NCI-H2171 treated with DMSO at 0.1 percent for 48 hours (cell line): ENCODE measurements at places on chromosomes 12 and 14.

DNA sequence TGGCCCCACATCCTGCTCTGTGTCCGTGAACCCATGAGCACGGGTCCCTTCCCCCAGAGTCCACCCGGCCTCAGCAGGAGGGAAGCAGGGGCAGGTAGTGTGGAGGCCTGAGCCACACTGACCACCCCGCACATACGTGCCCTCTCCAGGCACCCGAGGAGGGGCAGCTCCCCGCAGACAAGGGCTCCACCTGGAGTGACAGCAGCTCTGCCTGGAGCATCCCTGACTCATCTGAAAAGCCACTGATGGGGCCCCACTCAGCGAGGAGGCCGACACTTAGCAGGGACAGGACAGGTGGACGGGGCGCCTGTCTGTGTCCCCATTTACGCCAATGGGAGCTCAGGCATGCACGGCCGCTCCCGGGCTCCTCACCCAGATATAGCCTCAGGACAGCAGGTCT, 237.6 kb upstream of the SFSWAP start:
- DNase-seq: no peak

GRCh38 chr14:66359500-66359899, 126.7 kb upstream of the CCDC196 start:
- peak; percentile 85 for DNase-seq

- DNase-seq: no peak
Observed at GRCh38 chr12:3671330-3672112, 81.4 kb downstream of the CRACR2A start.

- no peak for DNase-seq
Observed at GRCh38 chr12:129675947-129676346, 227.9 kb downstream of the TMEM132D start.

DNA sequence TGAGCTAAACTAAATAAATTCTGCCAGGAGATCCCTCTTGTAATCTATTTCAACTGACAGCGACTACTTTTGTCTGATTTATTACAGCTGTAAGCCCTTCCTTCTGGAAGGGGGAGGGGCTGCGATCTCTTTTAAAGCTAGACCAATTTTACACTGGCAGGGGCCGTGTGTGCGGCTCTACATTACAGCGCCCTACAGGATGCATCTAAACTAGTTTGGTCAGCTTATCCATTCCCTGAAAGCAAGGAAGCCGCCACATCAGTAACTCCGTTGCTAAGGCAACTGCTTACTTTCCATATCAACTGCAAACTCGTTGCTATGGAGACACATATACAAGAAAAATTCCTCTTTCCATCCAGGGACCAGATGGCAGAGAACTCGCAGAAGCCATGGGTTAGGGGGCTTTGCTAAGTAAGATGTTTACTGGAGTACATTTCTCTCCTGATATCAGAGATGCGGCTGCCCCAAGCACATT, 17.4 kb downstream of the FOXN3 start:
- peak; percentile 94 for DNase-seq

DNA sequence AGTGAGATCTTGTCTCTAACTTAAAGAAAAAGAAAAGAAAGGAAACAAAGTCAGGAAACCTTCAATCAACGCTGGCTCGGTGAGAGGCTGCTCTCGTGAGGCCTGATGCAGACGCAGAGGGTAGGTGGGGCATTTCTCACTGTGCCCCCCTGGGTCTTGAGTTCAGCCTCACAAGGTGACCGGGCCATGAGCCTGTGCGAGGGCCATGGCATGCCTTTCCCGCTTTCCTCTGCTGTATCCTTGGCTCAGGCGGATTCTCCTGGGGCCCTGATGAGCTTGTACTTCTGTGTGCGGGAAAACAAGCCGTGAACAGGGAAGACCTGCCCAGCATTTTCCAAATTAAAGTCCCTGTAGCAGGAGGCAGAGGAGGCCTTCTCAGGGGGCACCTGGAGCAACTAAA, 20.2 kb downstream of the ADGRD1 start:
- DNase-seq: no peak

DNA sequence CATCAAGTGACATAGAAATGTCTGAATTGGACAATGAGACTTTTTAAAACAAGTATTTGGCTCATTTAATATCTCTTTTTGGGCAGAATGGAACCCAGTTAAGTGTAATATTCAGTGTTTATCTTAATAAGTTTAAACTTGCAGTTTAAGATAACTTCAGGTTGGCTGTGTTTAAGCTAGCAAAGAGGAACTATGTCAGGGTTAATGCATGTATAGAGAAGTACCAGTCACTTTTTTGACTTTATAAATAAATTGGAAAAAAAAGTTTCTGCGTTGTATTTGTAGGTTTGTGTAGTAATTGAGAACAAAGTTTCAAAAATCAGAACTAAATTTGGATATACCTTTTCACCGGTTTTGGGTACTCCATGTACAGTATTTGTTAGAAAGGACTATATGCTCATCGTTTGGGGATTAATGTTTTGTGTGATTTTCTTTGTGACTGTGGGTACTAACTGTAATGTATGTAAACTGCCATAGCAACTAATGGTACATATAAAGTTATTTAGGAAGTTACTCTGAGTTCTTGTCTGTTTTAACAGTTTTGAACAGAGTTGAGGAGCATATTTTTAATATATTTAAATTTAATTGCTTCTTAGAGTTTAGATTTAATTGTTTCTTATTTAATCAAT, 4.5 kb downstream of the HMGA2 start:
- no peak for DNase-seq

DNA sequence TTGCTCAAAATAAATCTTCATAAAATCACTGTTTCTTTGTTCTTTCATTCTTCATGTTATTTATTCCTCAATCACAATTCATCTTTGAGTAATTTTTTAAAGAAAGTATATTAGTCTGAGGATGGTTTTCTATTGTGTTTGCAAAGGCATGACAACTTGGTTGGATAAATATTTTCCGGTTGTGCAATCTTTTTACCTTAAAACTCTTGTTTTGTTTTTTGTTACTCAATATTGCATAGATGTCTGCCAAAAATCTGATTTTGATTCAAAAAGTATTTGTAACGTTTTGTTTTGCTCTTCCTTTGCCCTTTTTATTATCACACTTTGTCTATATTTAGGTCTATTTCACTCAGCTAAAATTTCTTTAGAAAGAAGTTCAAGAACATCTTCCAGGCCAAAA, 86.2 kb upstream of the SYT1 start:
- no peak for DNase-seq

- DNase-seq: no peak
Observed at GRCh38 chr12:45339035-45339434, 123.1 kb downstream of the ANO6 start.
